Activated CD4-positive, alpha-beta T cell treated with anti-CD3 and anti-CD28 coated beads, Interleukin-10, Interleukin-2, amounts not matched to agents 100 ng/mL and 50 ng/mL, durations not matched to agents 16 hours and 8 hours (primary cell): ENCODE measurements at places on chromosomes 2 and 18.

DNA sequence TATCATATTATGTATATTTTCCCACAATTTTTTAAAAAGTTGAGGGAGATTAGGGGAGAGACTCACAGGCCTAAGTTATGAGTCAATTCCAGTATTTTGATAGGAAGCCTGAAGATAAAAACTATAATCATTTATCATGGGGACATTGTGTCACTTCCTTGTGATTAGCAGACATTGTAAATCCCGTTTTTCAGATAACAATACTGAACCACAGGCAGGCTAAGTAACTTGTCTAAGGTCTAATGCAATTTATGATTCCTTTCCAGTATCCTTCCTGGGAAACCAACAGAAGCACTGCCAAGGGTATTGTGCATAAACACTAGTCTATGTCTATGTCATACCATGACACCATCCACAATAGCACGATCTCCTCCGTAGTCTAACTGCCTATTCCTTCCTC lies 235.2 kb upstream of the PIK3C3 start:
- no peak for DNase-seq

- DNase-seq = no peak
These were observed 51.1 kb downstream of the SOCS6 start for GRCh38 chr18:70339915-70340314.

GRCh38 chr2:37322368-37322767 lies 2.3 kb downstream of the PRKD3 start:
- DNase-seq = peak; percentile 32

DNA sequence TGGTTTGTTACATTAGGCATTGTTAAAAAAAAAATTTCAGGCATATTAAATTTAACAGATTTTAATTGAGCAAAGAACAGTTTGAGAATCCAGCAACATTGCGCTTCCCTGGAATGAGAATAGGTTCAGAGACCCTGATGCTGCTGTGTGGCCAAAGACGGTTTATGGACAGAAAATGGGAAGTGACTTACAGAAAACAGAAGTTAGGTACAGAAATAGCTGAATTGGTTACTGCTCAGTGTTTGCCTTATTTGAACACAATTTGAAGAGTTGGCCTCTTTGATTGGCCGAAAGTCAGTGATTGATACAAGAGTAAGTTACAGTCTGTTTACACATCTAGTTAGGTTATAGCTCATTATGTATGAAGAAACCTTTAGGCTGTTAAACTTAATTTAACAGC lies 6.0 kb upstream of the NEDD4L start:
- no peak for DNase-seq

DNA sequence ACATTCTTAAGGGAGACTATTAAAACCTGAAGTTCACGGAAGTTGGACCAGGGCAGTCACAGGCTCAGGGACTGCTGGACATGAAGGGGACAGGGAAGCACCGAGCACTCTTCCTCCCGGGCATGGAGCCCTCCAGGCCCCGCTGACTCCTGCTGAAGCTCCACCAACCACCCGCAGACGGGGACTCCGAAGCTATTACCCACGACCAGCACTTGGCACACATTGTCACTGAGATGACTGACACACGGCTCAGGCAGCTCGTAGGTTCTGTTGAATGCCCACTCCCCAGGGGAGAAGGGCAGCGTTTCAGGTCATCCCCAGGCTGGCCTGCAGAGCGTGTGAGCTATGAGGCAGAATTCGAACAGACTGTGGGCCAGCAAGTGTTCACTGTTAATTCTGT lies 234.8 kb downstream of the NDUFA10 start:
- DNase-seq = no peak

DNA sequence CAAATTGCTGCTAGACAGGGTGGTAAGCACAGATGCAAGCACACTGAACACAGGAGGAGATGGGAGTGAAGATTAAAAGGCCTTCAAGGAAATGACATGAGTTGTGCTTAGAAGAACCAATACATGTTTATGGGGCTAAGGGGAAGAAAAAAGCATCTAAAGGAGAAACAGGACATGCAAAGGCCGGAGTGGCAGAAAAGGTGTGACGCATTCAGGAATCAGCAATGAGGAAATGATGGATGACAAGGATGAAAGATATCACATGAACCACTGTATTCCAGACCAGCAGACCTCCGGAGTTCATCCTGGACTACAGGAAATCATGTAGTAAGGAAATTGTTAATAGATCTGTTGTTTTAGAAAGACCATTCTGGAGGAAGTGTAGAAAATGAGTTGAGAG lies 42.8 kb downstream of the PPP4R1 start:
- no peak for DNase-seq

- no peak for DNase-seq
These were observed 5.8 kb downstream of the OXER1 start for GRCh38 chr2:42757981-42758740.

DNA sequence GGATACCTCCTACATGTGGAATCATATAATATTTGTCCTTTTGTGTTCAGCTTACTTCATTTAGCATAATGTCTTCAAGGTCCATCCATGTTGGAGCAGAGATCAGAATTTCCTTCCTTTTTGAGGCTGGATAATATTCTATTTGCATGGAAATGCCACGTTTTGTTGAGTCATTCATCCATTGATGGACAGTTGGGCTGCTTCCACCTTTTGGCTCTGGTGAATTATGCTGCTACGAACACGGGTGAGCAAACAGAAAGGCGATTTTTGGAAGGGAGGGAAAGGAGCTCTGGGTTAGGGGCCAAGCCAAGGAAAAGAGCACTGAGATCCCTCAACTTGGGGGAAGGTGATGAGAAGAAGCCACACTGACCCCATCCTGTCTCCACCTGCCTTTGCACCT lies 260.5 kb downstream of the TNS1 start:
- no peak for DNase-seq

DNA sequence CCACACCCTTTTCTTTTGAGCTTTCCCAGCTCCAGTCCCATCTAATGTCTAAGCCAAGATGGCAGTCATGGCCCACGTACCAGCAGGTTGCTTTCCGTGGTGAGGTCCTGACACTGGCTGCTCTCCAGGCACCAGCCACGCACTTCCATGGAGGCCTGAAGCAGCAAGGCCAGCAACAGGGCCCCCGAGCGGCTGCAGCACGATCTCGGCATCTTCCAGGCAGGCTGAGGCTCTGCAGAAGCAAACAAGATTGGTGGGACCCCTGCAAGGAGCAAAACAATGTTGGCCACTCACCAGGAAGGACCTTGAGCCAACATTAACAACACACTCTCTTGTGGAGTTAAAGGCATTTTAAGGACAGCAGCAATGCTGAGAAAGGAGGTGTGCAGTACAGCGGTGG lies 3.8 kb downstream of the POMC start:
- no peak for DNase-seq

- no peak for DNase-seq
These were observed 197.4 kb upstream of the SMIM21 start for GRCh38 chr18:75624869-75625268.
